Left lung (tissue), 14 donors: ENCODE measurements at places on chromosomes 5 and 9. TPM values are rescaled to one million over a fixed set of nuclear protein-coding genes. Genes with fewer than 3 reads are reported as not detected.

GRCh38 chr5:78738693-78739300, 90.2 kb upstream of the LHFPL2 start:
- DNase-seq, result no peak

The ADAMTS19 gene
- total RNA-seq, result 0.12 TPM

GRCh38 chr9:133833388-133834025, 95.4 kb upstream of the SARDH start:
- DNase-seq, result no peak

DNA sequence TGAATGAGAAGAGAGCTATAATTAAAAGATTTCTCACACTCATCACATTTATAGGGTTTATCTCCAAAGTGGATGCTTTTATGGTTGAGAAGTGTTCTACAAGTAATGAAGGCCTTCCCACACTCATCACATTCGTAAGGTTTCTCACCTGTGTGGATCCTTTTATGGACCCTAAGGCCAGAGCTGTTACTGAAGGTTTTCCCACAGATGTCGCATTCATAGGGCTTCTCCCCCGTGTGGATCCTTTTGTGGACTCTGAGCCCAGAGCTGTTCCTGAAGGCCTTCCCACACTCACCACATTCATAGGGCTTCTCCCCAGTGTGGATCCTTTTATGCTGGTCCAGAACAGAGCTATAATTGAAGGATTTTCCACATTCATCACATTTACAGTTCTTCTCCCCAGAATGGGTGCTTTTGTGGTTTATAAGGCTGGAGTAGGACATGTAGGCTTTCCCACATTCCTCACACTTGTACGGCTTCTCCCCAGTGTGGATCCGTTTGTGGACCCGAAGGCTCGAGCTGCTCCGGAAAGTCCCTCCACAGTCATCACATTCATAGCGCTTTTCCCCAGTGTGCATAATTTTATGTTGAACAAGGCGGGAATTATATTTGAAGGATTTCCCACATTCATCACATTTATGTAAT, 10.5 kb downstream of the ZFP62 start:
- no peak for DNase-seq

DNA sequence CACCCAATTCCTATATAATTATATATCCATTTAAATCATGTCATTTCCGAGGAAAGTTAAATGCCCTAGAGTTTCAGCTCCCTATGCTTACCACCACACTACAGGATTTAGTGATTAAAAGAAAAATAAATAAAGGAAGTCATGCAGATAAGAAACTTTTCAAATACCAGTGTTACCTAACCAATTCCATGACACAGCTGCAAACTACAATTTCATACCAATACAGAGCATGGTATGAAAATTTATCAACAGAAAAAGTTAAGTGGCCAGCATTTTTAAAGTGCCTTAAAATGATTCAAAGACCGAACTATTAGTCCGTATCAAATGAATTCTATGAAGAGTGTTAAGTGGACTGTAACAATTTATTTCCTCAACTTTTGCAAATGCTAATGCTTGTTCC, 35.9 kb downstream of the CEP120 start:
- DNase-seq, result no peak

The THOC3 gene
- total RNA-seq, result 38.7 TPM

GRCh38 chr9:137708590-137709284, 89.9 kb downstream of the EHMT1 start:
- no peak for DNase-seq

The PDE8B gene
- total RNA-seq, result 3.6 TPM

DNA sequence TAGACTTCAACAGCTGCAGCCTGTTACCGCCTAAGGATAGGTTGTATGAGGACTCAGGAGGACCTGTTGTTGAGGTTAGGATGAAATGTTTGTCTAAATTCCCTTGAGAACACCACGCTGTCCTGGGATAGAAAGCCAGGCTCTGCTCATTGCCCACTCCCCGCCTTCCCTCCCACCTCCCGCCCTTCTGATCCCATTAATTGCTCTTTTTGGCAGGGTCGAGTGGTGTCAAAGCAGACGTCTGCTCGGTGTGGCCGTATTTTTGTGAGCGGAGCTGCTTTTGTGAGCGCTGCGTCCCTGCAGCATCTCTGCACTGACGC, 62.3 kb downstream of the SPATA31C2 start:
- no peak for DNase-seq

- DNase-seq, result peak; percentile 40
These were observed 95.8 kb downstream of the CFAP90 start for GRCh38 chr5:7754997-7755596.

The DMRT2 gene
- total RNA-seq, result 0.76 TPM

The ARSI gene
- total RNA-seq, result 6.6 TPM

The LHX6 gene
- 9.1 TPM for total RNA-seq

The CHSY3 gene
- total RNA-seq, result 5.8 TPM

DNA sequence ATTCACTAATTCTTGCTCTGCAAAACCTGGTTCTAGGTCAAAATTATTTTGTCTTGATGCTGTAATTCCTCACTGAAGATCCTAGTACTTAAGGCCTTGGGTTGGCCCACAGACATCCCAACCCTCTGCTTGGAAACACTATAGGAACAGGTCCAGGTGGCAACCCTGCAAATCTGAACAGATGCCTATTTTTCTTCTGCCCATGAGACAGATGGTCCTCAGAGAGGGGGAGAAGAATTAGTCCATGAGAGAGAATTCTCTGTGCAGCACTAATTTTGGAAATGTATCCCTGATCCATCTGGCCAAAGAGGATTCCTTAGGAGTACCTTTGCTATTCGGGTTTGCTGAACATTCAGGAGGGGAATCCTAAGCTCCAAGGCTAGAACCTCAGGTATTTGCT, 156.3 kb downstream of the ELAVL2 start:
- DNase-seq, result no peak

DNA sequence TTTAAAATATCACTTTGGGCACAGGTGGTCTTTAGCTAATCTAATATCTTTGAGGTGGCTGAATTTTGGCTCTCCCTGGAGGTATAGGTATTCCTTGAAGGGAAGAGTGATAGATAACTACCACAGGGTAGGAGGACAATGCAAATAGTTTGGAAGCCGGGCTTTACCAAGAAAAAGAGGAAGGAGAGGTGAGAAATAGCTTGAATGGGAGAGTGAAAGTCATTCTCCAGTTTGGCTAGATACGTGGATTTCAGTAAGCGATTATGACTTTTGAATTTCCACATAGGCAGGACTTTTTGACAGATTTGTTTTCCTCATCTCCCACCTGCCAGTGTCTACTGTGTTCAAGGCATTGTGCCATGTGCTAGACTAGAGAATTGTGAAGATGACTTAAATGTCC, 45.5 kb downstream of the RASA1 start:
- no peak for DNase-seq

DNA sequence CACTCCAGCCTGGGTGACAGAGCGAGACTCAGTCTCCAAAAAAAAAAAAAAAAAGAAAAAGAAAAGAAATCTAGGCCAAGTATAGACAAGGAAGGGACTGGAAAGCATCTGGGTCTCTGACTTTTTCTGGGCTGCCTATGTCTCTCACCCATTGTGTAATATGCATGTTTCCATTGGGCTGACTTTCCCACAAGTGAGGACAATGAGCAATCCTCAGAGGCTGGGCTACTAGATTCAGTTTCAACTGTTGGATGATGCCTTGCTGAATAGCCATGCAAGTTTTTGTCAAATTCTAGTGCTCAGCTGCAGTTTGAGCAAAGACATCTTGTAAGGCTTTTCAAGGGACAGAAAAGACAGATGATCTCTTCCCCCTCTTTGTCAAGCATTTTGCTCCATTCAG, 82.1 kb downstream of the PHAX start:
- DNase-seq, result no peak

- no peak for DNase-seq
These were observed 2.0 kb downstream of the ENC1 start for GRCh38 chr5:74638544-74638969.

DNA sequence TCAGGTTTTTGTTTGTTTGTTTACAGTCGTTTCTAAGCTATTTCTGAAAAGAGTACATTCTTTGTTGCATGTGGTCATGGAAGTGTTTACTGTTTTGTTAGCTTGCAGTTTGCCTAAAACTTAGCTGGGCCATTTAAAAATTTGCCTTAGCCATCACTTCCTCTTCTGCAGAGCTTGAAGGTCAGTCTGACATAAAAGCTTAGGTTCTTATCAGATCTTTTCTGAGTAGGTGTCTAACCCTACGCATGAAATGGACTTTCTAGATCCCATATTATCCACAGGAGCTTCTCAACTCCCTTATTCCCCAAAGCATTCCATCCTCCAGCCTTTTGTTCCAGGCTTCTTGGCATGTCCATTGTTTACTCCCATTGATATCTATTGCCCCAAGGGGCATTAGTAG, 90.3 kb downstream of the AP3B1 start:
- no peak for DNase-seq

DNA sequence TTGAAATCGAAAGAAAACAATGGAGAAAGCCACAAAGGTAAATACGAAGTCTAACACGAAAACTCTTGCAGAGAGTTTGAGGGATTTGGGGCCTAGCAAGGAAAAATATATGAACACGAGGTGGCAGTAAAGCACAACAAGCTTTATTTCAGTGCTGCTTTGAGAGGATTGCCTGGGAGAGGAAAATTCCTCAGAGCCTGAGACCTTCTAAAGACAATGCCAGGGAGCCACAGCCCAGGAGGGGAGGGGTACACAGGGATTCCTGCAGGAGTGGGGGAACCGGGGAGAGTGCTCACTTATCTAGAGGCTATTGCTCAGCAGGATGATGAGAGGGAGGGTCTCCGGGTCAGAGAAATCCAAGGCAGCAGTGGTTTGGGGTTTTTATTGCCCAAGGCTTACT, 134.9 kb upstream of the ADCY2 start:
- DNase-seq, result no peak

- DNase-seq, result no peak
These were observed 29.2 kb downstream of the SUSD1 start for GRCh38 chr9:112145886-112146285.

GRCh38 chr9:32722704-32723103, 60.6 kb upstream of the TMEM215 start:
- DNase-seq, result no peak

DNA sequence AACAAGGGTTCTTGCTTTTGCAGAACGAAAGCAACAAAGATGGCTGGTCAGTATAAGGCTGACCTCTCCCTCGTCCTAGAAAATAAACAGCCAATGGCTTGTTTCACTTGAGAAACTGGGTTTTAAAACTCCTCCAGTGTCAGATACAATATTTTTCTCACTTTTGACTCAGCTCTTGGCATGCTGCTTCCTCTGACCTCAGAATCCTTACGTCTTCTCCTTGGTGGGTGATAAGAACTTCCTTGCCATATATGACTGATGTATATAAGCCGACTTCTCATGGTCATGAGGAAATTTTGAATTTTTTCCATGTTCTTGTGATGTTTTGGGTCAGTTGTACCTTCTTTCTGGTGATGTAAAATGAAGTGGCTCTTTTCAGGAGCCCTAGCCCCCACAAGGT, 3.8 kb downstream of the ZNF618 start:
- DNase-seq, result no peak
